NCI-H2107 (cell line): ENCODE measurements at places on chromosomes 11 and 22.

GRCh38 chr11:38582151-38582550, 1984.1 kb upstream of the RAG2 start:
- DNase-seq, result no peak

DNA sequence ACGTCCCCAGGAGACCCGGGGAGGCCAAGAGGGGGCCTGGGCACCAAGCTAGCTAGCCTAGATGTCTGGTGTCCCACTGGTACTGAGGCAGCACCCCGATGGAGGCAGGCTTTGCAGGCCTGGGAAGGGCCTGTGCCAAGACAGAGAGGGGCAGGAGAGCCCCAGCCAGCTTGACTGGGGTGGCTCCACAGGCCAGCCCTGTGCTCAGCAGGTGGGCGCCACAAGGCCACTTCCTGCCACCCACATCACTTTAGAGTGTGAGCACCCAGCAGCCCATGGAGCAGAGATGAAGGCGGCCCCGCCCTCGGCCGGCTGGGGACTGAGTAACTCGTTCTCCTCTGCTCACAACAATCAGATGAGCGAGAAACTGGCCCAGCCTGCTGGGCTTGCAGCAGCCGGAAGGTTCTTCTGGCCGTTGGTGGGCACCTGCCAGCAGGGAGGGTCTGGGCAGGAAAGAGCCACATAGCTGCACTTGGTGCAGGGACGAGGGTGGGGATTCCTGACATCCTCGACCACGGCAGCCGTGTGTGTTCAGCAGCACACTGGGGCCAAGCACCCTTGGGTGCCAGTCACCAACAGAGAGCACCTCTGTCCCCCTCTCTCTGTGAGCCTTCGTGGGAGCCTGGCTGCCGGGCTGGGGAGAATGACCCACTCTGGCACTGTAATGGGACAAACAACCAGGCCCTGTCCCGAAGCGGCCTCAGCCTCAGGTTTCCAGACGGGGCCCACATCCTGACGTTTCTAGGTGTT, 7.6 kb downstream of the OSBPL5 start:
- no peak for DNase-seq

DNA sequence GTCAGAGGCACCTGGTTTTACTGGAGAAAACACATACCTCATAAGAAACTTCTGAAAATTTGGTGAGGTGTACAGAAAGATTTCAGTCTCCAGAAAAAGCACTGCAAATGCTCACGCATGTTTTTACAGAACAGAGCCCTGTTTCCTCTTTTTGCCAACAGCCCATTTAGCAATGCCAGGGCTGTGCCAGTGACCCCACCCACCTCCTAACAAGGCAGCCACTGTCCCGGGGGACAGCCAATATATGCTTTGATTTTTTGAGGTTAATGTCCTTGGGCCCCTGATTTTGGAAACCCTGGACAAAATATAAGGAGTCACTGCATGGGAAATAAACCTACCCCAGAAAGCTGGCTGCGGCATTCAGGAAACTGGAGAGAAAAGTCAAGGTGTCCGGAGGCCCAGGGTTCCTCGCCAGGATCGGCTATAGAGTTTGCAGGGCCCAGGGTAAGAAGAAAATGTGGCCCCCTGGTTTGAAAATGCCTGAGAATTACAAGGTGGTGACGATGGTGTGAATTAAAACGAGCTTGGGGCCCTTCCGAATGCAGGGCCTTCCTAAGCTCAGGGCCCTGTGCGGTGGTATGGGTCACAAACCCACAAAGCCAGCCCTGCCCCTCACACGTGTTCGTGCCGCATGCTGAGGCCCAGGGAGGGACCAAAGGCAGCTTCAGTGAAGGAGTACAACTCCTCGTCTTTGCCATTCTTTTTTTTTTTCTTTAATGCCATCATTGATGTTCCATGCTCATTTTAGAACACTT, 71.1 kb upstream of the WNT7B start:
- no peak for DNase-seq

DNA sequence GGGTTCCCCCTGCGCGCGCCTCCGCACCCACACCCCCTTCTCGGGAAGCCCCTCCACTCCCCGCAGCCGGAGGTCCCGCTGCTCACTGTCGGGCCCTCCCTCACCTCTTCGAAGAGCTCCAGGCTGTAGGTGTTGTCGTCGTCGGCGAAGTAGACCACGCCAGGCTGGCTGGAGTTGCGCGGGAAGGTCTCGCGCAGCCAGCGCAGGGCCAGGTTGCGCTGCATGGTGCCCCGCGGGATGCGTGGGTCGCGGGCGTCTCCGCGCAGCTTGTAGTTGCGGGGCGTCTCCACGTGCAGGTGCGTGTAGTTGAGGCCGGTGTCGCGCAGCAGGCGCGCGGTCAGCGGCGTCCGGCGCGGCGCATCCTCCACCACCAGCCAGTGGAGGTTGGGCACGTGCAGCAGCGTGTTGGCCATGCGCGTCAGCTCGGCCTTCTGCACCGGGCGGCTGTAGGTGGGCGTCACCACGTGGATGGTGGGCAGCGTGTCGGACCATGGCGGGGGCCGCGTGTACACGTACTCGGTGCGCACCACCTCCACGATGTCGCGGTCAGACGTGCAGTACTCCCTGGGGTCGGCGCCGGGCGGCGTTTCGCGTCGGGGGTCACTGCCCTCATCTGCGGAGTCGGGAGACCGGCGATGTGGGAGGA, 28.3 kb downstream of the B3GAT1 start:
- no peak for DNase-seq

DNA sequence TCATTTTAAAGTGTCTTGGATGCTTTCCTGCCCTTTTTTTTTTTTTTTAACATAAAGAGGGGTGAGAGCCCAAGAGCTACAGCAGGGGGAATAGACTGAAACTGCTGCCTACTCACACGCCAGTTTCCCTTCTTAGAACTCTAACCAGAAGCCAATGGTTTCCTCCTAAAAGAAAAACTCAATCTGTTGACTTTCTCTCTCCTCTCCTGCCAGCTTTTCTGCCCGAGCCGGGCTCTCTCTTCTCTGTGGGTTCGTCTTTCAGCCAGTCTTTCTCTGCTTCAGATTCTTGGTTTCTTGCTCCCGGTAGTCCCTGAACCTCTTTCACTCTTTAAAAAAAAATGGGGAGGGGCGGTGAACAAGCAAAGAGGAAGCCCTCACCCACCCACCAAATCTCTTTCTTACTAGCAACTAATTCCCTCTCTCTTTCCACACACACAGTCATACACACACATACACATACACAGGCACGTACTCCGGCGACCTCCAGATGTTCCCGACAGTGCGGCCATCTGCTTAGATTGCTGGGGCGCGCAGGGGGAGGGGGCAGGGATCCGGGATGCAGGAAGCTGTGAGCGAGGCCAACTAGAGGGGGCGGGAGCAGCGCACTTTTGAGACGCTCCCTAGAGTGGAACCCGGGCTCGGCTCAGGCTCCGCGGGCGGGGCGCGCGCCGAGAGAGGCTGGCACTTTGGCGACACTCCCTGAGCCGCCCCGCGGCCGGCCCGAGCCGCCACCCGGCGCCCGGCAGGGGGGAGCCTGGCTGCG, 444 bp upstream of the TSKU start:
- peak; percentile 57 for DNase-seq

DNA sequence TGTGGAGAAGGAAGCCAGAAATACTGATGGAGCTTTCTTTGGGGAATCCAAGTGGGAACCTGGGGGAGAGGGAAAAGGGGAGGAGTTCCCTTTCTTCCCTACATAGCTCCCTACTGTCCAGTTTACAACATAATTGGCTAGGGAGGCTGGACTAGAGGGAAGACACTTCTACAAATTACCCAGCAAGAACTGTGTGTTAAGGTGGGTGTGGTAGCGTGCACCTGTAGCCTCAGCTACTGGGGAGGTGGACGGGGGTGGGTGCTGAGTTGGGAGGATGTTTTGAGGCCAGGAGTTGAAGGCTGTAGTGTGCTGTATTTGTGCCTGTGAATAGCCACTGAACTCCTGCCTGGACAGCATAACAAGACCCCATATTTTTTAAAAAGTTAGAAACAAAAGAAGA, 74.0 kb downstream of the NAV2 start:
- no peak for DNase-seq

DNA sequence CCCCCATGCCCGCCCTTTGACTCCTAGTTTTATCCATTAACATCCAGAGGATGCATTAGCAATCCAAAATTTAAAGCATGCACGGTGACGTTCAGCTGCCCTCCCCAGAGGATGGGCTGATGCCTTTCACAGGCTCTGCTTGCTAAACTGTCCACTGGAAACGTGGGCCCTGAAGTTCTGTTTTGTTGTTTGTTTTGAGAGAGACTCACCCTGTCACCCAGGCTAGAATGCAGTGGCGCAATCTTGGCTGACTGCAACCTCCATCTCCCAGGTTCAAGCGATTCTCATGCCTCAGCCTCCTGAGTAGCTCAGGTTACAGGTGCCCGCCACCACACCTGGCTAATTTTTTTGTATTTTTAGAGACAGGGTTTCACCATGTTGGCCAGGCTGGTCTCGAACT, 39.3 kb downstream of the NFRKB start:
- DNase-seq, result no peak

DNA sequence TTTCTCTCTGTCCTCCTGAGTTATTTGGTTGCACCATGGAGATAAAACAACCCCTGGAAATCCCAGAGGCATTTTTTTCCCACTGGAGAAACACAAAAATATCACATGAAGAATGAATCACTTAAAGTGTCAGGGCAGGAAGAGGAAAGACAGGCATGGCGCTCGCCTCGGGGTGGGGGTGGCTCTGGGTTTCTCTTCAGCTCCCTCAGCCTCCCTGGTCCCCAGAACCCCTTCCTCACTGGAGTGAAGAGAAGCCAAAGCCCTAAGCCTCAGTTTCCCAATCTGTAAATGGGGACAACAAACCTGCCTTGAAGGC, 938 bp downstream of the SHISAL1 start:
- DNase-seq, result no peak

- DNase-seq, result no peak
Measured at GRCh38 chr11:44407211-44407996, 97.5 kb upstream of the ALX4 start.

DNA sequence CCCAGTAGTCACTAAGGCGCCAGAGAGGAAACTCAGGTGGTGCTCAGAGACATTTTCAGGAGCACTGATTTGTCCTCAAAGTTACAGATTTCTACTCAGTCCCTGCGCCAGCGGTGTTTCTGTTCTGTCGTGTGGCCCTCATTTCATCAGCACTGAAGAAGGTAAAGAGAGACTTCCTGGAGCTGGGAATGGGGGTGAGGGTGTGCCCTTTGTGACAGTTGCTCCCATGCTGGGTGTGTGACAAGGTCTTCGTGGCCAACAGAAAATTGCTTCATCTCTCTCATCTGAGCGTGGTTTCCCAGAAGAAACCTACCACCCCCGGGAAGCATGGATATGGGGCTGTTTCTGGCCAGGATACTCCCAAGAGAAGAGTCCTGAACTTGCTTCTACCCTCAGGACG, 2.0 kb upstream of the PPARA start:
- DNase-seq, result no peak
